ENCODE measurements at places on chromosomes 5 and 9. TPM values are rescaled to one million over a fixed set of nuclear protein-coding genes. Genes with fewer than 3 reads are reported as not detected.

The PCDHGA9 gene
- 1.3 TPM for polyA plus RNA-seq

The CCNO gene
- polyA plus RNA-seq: 0.81 TPM

The PRUNE2 gene
- polyA plus RNA-seq: 10.9 TPM

The SLC6A18 gene
- not detected for polyA plus RNA-seq

The BTNL8 gene
- 0.15 TPM for polyA plus RNA-seq

The SLC12A7 gene
- 25.8 TPM for polyA plus RNA-seq

The CCL27 gene
- 0.10 TPM for polyA plus RNA-seq

The PCDHAC2 gene
- polyA plus RNA-seq: 0.07 TPM

The FBXL7 gene
- polyA plus RNA-seq: 44.3 TPM

The SPATA31C1 gene
- polyA plus RNA-seq: not detected

The C5orf46 gene
- polyA plus RNA-seq: not detected

The CANX gene
- polyA plus RNA-seq: 80.0 TPM

The DCTN3 gene
- 74.0 TPM for polyA plus RNA-seq

The RLN1 gene
- not detected for polyA plus RNA-seq

The TOR1B gene
- polyA plus RNA-seq: 9.8 TPM

The IFNK gene
- polyA plus RNA-seq: not detected

The HACD4 gene
- 2.1 TPM for polyA plus RNA-seq

The UNC5A gene
- 4.8 TPM for polyA plus RNA-seq

The CDC26 gene
- polyA plus RNA-seq: 26.7 TPM

The LHX3 gene
- not detected for polyA plus RNA-seq

The SLC45A2 gene
- polyA plus RNA-seq: not detected

The ARHGEF28 gene
- 40.9 TPM for polyA plus RNA-seq

Data from adrenal gland (tissue), 19 donors.